AG10803 (cell line): ENCODE measurements at places on chromosomes 1 and 21.

DNA sequence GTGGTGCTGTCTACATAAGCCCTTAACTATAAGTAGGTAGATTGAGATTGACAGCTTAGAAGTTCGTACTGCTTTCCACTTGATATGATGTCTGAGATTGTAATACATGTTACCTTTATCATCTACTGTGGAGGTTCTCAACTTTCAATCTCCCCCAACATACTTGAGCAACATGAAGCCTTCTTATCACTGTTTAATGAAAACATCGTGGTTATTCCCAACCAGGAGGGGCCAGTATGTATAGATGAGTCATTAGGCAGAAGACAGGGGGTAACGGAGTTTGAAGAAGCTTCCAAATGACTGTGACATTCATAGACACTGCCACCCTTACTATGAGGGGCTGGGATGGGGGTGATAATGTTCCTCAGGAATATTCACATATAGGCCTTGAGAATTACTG lies 36.0 kb downstream of the CENPF start:
- no peak for DNase-seq

DNA sequence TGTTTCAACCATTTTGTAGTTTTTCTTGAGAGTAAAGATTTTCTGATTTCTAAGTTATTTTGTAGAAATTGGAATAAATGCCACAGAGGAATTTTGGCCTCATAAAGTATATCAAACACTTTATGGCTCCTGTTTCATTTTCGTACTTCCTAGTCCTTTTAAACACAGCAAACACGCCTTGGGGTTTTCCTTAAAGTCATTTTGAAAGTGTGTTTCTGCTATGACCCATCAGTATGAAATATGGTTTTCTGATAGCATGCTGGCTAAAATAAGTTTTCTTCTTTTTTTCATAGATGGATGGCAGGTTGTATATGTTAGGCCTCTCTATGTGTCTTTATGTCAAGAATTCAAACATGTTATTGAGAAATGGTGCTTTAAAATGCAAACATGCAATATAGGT lies 940.1 kb upstream of the TMPRSS15 start:
- no peak for DNase-seq

GRCh38 chr1:185566995-185567394 lies 167.2 kb upstream of the HMCN1 start:
- peak; percentile 82 for DNase-seq

- DNase-seq = peak; percentile 94
These were observed 56.4 kb upstream of the RGS7 start for GRCh38 chr1:241413386-241413785.

GRCh38 chr1:36771660-36772284 lies 262.5 kb downstream of the GRIK3 start:
- no peak for DNase-seq

DNA sequence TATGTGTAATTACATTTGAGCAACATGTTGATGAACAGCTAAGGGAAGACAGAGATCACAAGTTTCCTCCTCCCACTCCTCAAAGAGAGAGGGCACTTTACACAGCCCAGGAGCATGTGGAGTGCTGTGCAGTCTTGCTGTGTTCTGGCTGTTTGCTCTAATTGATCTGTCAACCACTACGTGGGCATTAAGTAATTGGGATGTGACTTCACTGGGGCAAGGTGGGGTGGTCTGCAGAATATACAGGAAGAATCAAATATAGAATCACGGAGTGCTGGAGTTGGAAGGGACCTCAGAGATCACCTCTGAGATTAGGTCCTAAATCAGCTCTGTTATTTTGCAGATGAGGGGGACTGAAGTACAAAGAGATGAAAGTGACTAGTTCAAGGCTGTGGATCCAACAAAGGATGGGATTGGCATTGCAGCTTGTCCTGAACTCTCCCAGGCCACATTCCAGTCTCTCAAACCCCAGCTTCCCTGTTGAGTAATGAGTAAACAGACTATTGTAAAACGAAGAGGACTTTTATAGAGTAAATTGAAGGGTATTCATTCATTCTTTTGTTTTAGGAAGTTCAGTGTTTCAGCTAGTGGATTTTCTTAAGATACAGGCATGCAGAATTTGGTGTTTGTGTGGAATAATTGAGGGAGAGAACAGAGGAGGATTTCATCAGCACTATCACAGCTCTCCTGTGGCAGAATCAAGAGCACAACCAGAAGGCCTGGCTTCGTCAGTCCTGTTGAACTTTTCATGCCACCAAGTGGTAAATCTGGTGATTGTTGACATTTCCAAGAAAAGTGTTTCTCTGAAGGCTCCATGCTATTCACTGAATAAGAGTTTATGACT lies 22.4 kb downstream of the NOS1AP start:
- no peak for DNase-seq

DNA sequence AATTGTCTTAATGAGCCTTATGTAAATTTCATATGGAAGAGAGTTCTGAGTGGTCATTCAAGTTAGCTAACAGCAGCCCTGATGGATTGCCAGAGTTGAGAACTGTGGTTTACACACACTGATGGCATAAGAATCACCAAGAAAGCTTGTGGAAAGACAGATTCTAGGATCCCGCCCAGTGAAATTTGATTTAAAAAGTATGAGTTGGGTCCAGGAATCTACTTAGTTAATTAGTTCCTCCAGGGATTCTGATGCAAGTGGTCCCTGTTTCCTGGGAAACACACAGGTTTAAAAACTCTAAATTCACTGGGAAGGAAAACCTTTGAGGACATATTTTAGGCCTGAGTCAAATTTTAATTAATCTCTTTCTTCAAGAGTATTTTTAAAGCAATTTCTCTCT lies 144.3 kb downstream of the NTPCR start:
- DNase-seq = peak; percentile 60

GRCh38 chr1:113683384-113684152 lies 75.7 kb downstream of the PHTF1 start:
- no peak for DNase-seq

DNA sequence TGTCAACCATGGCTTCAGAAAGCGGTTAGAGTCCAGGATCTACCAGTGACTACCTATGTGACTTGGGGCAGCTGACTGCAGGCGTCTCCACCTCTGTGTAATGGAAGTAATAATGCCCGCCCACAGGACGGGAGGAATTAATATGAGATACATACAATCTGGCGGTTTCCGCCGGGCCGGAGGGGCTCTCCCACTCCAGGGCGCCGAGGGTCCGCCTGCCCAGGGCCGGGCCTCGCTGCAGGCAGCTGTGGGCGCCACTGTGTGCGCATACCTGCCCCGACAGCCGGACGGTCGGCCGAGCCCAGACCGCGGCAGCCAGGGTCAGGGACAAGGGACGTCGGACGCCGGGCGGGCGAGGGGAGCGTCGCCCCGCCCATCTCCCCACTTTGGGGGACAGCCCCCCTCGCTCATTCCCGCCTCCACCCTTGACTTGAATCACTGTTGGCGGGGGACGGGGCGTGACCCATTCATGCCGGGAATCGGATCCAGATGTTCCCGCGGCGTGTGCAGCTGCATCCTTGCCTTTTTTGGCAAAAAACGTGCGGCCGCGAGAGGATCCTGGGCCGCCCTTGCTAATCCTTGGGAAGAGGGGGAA lies 6.0 kb upstream of the SF3A3 start:
- peak; percentile 94 for DNase-seq

- no peak for DNase-seq
These were observed 99.5 kb upstream of the ZNF644 start for GRCh38 chr1:91121366-91121765.

DNA sequence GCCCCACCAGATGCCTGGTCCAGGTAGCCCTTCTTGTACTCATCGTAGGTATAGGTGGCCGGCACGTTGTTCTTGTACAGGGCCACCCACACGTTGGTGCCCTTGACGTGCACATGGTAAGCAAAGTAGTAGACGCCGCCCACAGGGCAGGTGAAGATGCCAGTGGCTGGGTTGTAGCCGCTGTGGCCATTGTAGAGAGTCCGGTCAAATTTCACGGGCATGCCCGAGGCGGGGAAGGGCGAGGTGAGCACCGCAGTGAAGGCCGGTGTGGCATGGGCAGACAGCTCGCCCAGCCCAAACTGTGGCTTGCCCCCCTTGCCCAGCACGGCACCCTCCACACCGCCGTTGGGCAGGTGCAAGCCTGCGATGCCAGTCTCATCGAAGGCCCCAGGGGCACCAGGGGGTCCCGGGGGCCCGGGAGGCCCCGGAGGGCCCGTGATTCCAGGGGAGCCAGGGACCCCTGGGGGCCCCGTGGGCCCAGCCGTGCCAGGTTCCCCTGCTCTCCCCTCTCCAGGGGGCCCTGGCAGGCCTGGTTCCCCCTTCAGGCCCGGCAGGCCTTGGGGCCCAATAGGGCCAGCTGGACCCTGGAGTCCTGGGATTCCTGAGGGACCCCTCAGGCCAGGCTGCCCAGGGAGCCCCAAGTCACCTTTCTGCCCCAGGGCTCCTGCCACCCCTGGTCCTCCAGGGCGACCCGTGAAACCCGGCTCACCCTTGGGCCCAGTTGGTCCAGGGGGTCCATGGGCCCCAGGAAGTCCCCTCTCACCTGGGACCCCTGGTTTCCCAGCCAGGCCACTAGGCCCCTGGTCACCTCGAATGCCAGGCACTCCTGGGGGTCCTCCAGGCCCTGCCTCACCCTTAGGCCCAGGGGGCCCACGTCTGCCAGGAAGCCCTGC lies 9.2 kb downstream of the ADPRS start:
- no peak for DNase-seq

DNA sequence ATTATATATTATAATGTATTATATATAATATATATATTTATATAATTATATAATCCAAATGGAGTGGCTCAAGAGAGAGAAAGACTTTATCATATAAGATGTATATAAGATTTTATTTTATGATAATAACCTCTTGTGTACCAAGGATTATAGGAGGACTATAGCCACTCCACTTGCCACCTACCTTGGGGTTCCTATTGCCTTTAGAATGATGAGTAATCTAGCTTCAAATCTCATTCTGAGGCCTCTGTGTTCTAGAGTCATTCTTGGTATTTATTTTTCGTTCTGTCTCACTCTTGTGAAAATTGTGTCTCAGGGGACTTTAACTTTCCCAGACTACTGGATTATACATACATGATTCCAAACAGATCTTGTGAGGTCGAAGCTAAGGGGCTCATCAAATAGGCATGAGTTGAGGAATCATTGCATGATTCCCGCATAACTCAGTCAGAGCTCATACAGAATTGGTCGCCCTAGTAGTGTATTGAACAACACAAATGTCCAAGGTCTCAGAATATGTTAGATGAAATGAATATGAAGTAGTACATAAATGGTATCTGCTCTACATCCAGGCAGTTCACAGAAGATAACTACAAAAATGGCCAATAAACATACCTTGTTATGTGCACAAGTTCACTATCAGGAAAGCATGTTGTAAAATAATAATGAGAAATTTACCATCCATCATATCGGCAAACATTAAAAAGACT lies 159.5 kb upstream of the RNPC3 start:
- DNase-seq = no peak

DNA sequence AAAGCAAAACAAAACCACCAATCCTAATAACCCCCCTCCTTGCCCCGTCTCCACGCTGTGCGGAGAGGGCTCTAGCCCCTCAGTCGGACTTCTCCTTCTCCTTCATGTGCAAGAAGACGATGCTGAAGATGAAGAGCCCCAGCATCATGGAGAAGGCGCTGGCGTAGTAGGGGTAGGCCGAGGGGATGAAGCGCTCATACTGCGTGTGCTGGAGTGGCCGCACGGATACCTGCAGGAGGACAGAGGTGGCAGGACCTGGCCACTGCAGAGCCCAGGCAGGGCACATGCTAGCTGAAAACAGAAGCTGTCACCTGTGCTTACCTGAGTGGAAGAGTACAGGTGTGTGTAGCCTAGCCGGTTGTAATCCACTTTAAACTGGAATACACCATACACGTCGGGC lies 8.9 kb downstream of the DDOST start:
- no peak for DNase-seq

DNA sequence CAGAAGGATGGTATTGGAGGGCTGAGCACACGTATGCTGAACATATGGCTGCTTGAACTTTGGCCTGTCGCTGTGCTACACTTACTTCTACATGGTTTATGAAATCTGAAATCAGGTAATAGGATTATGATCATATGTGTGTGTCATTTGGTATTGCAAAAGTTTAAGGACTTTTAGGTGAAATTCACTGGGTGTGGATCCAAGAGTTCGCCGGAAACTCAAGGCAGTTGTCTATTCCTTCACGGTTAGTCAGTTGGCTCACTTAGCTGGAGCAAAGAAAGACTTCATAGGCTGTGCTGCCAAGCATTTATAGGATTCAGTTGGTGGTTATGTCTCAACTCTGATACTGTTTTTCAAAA lies 927 bp downstream of the UAP1 start:
- peak; percentile 83 for DNase-seq

- no peak for DNase-seq
These were observed 352.5 kb upstream of the KAZN start for GRCh38 chr1:14245954-14246353.

DNA sequence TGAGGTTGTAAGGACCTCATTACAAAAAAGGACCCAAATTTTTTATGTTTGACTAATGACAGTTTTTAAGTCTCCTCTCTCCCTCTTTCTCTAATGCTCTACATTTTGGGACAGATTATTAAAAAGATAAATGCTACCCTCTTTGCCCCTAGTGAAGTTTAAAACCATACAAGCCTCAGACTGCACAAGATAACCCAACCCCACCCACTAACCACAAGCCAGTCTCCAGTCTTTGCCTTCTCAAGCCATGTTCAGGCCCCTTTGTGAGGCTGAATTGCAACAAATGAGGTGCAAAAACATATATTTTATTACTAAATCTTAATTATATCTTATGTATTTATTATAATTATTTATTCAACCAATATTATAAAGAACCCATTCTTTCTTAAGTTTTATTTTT lies 597.2 kb upstream of the BRINP3 start:
- no peak for DNase-seq

GRCh38 chr1:116690849-116691406 lies 23.4 kb upstream of the IGSF3 start:
- no peak for DNase-seq

DNA sequence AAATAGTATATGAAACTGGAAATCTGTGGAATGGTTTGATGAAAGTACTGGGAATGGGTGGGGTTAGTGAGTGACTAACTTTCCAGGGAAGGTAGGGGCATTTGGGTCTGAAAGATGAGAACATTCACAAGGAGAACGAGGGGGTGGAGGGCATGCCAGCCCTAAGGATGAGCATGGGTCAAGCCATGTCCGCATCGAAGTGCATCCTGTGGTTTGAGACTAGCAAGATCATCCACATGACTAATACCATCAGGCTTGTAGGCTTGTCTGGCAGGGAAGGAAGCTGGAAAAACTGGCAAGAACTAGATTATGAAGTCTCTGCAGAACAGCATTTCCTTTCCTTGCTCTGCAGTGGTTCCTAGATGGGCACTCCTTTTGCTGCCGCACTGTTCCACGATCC lies 70.4 kb upstream of the UBE2U start:
- DNase-seq = peak; percentile 95

- no peak for DNase-seq
These were observed 118.3 kb downstream of the PTPRU start for GRCh38 chr1:29354511-29355098.

GRCh38 chr1:167081594-167082156 lies 8.5 kb downstream of the GPA33 start:
- DNase-seq = no peak

- no peak for DNase-seq
These were observed 389.7 kb upstream of the RUNX1 start for GRCh38 chr21:35438643-35439404.
